ENCODE measurements at places on chromosomes 16 and 17. TPM values are rescaled to one million over a fixed set of nuclear protein-coding genes. Genes with fewer than 3 reads are reported as not detected.
A peak's percentile ranks its signal among the peaks of the same experiment; 100 is the strongest.

DNA sequence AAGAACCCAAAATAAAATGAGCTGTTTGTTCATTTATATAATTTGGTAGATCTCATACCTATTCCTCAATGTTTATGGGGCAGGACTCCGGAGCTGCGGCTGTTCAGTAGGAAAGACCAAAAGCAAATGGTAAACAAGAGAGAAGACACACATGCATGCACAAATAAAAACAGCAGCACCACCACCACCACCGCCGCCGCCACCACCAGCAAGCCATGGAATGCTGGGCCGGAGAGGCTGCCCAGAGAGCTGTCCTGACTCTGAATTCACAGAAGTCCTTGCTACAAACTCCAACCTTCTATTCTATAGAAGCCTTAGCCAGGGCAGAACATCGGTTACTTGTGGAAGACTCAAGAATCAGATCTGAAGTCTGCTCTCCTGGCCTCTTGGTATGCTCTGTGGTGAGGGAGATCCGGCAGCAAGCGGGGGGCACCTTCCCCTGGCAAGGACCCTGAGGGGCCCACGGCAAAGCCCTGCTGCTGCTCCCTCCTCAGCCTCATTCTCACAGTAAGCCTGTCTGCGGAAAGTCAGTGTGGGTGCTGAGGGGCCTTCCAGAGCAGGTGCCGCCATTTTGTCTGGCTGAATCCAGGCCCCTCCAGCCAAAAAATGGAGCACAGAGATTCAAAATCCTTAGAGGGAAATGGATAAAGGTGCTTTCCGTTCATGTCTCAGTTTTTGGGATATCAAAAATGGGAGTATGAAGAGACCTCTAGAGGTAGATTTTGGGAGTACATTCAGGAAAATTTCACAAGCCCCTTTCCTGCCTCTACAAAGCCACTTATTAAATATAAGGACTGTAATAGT, 6.4 kb upstream of the FOXJ1 start:
- no peak for DNase-seq

DNA sequence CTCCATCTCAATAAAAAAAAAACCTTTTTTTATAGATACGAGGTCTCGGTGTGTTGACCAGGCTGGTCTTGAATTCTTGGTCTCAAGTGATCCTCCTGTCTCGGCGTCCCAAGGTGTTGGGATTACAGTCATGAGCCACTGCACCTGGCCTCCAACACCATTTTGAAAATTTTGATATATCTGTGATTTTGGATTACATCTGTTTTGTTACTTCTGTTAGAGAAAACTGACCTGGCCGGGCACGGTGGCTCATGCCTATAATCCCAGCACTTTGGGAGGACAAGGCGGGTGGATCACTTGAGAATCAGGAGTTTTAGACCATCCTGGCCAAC, 18.6 kb downstream of the RMI2 start:
- no peak for DNase-seq

DNA sequence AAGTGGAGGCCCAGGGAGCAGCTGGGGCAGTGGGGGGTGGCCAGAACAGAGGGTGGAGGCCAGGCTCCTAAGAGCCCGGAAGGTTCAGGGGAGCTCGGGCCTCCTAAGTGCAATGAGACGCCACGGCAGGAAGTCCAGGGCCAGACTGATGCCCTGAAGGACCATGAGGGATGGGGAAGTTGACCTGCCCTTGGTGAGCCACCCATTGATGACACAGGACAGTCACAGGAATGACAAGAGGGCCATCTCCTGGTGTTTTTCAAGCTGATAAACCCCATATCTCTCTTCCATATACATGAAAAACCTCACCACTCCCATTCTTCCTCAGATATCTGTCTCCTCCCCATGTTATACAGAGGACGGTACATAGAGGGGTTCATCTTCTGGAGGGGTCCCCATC, 5.8 kb upstream of the MRPL58 start:
- DNase-seq, result no peak

- DNase-seq, result peak; percentile 75
Observed at GRCh38 chr16:2471016-2471652, at the start of gene NTN3. TSS of gene NTN3 (plus strand) at chr16:2471297. CDS start at chr16:2471702, 405 bp downstream.

- no peak for DNase-seq
Observed at GRCh38 chr16:85137323-85138072, 25.2 kb upstream of the CIBAR2 start.

DNA sequence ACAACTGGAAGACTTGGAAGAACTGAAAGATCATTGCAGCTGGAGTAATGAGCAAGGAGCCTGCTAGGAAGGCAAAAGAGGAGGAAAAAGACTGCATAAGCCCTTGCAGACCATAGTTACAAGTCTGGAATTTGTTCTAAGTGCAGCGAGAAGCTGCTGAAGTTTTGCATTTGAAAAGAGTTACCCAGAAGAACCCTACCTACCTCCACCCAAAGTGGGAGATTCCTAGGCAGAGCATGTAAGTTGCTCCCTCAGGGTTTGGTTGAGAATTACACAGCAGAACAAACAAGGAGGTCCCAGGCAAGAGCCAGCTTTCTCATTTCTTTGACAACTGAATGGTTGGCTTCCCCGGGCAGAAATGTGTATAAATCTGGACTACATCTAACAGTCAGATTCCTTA, 118.7 kb upstream of the NUDT7 start:
- DNase-seq, result no peak

DNA sequence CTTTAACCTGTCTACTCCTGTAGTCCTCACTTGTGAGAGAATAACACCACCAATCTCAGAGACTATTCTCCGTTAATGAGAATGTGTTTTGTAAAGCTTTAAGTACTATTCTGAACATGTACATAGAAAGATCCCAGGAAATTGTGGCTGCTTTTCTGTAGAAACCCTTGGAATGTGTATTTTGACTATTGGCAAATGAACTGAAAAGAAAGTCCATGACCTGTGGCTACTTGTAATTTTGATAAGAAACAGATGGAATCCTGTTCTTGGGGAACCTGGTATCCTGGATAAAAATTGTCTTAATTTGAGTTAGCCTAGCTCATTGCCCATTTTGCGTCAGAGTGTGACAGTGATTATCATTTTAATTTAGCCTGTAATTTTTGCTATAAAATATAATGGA, 9.1 kb downstream of the CTCF start:
- no peak for DNase-seq

DNA sequence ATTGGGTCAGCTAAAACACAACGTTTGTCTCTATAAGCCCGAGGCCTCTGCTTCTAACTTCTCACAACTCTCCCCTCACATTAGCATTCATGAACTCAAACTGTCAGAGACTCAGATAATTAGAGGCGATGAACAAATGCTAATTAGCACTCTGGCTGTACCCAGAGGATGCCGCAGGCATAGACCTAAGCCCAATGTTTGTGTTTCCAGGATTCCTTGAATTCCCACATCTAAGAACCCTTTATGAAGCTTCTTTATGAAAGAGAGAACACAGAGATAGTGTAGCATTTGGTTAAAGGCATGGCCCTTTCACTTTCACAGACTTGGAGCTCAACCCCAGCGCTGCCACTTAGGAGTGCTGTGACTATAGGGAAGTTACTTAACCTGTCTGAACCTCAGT, 512.2 kb downstream of the GRIN2A start:
- DNase-seq, result no peak

DNA sequence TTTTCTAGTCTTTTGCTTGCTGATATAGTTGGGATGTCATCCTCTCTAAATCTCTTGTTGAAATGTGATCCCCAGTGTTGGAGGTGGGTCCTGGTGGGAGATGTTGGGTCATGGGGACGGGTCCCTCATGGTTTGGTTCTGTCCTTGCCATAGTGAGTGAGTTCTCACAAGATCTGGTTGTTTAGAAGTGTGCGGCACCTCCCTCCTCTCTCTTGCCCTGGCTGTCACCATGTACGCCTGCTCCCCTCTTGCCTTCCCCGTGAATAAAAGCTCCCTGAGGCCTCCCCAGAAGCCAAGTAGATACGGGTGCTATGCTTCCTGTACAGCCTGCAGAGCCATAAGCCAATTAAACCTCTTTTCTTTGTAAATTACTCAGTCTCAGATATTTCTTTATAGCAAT, 15.2 kb downstream of the IL4R start:
- DNase-seq, result no peak

DNA sequence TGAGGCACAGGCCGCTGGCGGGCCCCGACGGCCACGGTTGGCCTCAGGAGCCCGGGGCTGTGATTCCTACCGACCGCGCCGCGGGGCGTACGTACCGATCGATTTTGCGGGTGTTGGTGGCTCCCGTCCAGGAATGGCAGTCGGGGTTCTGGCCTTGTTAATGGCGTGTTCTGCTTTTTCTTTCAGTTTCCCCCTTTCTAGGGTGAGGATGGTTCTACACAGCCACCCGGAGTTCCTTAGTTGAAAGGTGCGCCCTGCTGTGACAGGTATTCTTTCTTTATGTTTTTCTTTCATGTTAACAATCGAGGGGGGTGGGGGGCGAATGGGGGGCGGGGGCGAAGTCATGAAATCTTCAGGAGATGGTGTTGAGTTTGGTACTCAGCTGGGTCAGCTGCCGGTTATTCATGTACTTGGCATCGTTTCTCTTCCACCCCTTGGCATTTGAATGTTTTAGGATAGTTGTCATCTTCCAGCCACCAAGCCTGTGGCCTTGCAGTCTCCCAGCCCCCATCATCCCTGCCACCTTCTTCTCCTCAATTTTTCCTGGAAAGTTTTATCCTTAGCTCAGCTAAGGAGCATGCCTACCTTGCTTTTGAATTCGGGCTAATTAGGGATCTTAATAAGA, 802 bp downstream of the CYLD start:
- DNase-seq, result peak; percentile 25

GRCh38 chr17:61280338-61280737, 119.3 kb upstream of the TBX2 start:
- no peak for DNase-seq

- DNase-seq, result no peak
Observed at GRCh38 chr16:27240948-27241531, 27.5 kb downstream of the NSMCE1 start.

DNA sequence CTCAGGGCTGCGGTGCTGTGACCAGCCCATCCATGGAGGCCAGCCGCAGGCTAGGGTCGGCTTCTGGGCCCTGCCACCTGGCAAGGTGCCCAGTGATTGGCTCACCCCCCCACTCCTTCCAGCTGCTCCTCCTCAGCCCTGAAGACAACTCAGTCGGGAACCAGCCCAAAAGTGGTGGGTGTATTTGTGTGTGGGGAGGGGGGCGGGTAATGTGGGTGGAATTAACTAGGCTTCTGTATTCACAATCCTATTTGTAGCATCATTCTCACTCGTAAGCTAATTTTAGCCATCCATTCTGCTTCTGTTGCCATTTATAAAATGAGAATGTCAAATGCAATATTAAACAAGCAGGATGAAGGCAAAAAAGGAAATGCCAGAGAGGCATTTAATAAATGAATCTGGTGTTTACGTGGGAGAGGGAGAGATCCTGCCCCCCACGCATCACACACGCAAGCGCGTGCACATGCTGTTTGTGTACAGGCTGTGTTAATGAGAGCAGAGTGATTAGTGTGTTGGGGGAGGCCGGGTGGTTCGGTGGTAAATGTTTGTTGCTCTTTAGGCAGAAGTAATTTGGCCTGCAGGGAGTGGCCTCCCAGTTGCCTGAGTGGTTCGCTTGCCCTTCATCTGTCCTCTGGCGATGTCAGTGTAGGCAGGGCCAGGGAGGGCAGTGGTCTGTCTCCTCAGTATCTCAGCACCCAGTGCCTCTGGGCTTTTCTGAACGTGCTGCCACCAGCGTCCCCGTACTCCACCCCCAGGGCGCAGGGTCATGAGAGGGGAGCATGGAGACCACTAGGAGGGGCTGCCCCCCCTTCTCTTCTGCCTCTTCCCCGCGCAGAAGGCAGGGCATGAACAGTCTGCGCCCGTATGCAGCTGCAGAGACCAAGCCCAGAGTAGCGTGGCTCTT, 140.1 kb downstream of the CCDC182 start:
- DNase-seq, result no peak

DNA sequence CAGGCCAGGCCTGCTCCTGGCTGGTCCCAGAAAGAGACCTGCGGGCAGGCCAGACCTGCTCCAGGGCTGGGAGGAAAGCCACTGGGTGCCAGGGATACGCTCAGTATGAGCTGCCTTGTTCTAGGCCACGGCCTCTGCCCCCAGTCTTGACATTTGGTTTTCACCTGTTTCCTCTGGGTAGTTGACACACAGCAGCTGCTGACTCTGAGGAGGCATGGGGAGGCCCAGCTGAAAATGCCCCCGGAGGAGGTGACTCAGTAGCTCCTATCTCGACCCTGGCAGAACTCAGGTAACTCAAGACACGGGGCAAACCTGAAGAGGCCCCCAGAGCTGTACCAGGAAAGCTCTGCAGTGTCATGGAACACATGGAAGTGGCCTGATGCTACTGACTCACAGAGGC, 13.9 kb upstream of the ADGRG1 start:
- DNase-seq, result no peak

- DNase-seq, result no peak
Observed at GRCh38 chr17:6523330-6523729, 33.0 kb downstream of the PITPNM3 start.

- DNase-seq, result no peak
Observed at GRCh38 chr16:4060823-4061222, 55.4 kb downstream of the ADCY9 start.

DNA sequence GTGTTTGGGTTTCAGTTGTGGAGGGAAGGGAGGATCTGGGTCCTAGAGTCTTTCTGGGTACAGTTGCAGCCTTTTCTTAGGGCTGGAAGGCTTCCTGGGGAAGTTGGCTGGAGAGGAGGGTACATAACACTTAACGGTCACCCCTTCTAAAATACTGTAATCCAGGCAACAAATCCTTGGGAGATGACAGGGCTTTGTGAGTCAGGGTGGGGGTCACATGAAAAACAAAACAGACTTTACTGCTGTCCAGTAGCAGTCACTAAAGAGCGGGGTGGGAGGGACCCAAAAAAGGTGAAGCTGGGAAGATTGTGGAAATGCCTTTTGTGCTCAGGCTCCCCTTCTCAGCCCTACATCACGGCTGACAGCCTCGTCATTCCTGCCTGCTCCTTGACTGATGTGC, 6.3 kb downstream of the SAP30BP start:
- no peak for DNase-seq

DNA sequence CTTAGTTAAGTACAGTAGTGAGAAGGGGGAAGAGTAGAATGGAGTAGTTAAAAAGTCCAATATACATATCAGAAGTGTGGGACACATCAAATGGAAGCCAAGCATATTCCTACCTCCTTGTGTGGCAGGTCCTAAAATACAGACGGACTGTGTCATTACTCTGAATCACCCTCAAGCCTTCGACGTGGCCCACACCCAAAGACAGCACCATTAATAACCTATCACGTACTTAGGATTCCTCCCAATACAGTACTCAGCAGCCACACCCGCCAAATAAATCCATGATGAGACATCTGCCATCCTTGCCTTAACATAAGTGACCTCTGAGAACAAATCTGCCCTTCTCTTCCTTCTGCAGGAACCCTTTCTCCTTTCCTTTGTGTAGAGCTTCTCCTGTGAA, 38.9 kb downstream of the UBE2G1 start:
- DNase-seq, result no peak

Gene HASPIN
- 30.0 TPM for total RNA-seq

Gene ATP1B2
- 35.9 TPM for total RNA-seq

Gene FOXO3B
- 9.9 TPM for total RNA-seq

Gene ENGASE
- 40.0 TPM for total RNA-seq

Gene TBX21
- total RNA-seq, result 0.18 TPM

Gene TRPV3
- total RNA-seq, result 0.53 TPM

Gene ARL5C
- not detected for total RNA-seq

Gene TMEM92
- 10.3 TPM for total RNA-seq

Gene EPN3
- total RNA-seq, result 8.8 TPM

Data from WTC11 (cell line).